ENCODE measurements at places on chromosomes 3 and 15.
A peak's percentile ranks its signal among the peaks of the same experiment; 100 is the strongest.

- no peak for DNase-seq
Measured at GRCh38 chr3:126439346-126439967, 36.2 kb downstream of the ZXDC start.

DNA sequence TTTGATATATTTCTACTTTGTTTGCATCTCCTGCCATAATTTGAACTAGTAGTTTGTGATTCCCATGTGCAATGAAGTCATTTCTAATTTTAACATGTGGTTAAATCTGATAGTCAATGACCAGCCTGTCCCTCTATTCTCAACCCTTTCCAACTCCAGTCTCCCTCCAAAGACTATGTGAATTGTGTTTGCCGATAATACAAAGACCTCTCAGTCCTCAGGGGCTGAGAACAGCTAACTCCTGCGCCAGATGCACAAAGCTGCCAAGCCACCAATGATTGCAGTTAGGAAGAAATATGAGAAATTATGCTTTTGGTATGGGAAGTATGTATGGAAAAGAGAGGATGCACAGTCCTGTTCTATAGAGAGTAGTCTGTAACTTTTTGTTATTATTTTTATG is 54.0 kb downstream of the KCNH8 start:
- DNase-seq: no peak

DNA sequence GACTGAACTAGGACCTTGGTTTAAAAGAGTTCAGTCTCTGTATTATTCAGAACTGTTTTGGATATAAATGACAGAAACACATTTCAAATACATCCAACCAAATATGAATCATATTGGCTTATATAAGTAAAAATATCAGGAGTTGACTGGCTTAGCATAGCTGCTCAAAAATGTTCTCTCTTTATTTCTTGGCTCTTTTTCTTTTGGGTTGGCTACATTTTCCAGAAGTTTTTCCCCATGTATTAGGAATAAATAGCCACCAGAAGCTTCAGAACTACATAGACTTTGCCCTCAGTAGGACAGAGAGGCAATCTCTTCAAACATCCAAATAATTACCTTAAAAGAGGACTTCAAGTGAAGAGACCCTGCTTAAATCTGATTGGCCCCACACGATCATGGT is 32.7 kb downstream of the KCNMB2 start:
- no peak for DNase-seq

DNA sequence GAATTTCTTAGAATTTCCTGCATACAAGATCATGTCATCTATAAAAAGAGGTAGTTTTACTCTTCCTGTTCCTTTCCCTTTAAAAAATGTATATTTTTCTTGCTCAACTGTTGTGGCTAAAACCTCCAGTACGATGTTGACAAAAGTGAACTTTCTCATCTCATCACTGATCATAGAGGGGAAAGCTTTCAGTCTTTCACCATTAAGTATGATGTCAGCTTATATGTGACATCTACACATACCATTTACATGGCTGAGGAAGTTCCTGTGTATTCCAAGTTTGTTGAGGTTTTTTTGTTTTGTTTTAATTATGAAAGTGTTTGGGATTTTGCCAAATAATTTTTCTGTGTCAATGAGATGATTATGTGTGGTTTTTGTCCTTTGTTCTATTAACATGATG is 173.6 kb downstream of the PLD1 start:
- no peak for DNase-seq

DNA sequence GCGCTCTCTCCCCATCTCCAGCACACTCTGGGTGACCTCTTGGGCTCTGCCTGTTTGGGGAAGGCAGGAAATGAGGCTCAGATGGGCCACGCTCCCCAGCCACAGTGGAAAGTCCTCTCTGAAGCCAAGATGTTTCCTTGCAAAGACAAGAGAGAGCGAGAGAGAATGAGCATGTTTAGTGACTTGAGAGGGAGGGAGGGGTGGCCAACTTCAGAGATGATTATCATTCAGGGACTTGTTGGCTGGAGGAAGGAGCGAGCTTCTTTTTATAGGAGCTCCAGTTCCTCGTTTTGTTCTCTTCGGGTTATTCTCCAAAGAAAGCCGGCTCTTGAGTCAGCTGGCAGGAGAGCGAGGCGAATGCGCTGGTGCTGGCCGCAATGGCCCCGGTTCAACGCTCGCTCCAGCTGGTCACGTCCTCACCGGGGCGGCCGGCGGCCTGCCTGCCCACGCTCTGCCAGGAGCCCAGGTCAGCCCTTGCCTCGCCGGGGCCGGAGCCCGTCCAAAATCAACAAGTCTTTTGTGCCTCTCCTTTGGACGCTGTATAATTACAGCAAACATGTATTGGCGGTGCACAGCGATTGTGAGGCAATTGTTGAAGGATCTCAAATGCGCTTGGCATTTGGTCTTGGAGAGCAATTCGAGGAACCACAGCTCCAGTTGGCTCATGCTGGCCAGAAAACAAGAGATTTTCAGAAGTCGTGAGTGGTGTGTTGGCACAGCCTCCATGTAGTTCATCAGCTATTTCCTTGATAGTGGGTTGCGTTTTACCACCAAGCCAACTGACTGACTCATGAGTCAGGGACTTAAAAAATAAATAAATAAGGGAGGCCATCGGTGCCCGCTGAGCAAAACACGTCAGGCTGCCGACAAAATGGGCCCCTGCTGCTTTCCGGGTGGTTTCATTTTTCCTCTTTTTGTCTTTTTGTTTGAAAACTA is 288.6 kb downstream of the UACA start:
- DNase-seq: no peak

GRCh38 chr15:41621200-41622193 is 38.7 kb upstream of the MGA start:
- peak; percentile 58 for DNase-seq

DNA sequence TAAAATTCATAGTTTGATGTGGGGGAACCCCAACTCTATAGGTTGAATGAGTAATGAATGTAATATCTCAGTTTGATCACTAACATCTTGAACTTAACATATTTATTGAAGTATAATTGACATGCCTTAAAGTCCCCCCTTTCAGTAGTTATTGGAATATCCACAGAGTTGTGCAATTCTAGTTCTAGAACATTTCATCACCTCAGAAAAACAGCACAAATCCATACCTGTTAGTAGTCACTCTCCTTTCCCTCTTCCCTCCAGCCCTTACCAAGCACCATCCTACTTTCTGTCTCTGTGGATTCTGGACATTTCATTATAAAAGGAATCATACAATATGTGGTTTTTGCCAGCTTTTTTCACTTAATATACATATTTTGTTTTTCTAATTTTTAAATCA is 8.7 kb upstream of the NIT2 start:
- DNase-seq: no peak

DNA sequence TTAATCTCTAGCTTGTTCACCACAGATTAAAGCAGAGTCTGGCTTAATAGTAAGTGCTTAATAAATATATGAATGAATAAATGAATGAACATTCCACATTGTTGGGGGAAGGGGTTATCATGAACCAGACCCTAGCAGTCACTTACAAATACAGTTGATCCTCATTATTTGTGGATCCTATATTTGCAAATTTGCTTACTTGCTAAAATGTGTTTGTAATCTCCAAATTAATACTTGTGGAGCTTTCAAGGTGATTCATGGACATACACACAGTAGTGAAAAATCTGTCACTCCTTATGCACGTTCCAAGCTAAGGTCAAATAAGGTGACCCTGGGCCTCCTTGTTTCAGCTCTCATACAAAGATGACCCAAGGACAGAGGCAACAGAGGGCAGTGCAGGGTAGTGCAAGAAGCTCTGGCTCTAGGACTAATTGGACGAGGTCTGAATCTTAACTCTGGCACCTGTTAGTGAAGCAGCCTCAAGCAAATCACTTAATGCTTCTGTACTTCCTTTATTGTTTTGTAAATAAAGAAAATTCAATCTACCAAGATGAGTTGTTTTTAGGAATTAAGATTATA is 112.8 kb upstream of the C2CD4B start:
- no peak for DNase-seq

DNA sequence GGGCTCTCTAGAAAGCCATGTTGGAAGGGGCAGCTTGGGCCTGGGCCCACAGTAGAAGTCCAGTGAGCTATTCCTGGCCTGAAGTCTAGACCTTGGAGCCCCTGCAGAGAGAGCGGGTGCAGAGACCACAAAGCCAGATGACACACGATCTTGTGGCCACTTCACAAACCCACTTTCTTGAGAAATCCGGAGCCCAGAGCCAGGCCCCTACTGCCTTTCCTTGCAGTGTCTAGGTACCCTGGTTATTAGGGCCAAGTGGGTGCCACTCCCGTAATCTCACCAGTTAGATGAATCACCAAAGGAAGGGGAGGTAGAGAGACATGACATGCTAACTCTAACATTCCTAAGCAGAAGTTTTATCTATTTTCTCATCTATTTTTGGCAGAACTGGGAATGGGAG is 72.5 kb upstream of the ADAMTSL3 start:
- DNase-seq: no peak

- no peak for DNase-seq
Measured at GRCh38 chr15:74612677-74613076, 3.0 kb upstream of the CLK3 start.

- DNase-seq: no peak
Measured at GRCh38 chr3:168030577-168030976, 65.1 kb downstream of the GOLIM4 start.

DNA sequence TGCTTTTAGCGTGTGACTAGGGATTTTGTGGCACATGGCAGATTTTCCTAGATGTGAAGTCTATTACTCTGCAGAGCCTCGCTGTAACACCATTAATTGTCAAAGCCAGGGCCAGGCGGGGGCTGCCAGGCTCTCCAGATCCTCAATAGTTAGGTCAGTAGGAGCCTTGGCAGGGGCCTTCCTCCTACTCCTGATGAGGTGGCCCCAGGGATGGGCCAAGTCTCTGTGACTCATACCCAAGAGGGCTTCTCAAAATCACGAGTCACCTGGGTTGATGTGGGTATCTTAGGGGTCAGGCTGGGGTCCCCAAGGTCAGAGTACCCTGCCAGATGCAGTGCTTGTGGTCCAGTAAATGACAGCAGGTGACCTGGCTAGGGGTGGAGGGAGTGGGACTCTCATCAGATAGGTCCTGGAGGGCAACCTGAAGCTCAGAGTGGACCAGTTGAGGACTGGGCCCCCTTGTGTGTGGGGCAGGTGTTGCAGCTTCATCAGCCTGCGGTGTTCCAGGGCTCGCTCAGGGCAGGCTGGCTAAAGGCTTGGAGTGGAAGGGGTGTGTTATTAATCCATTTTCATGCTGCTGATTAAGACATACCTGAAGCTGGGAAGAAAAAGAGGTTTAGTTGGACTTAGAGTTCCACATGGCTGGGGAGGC is 88.5 kb upstream of the MYZAP start:
- no peak for DNase-seq

- DNase-seq: no peak
Measured at GRCh38 chr15:71899674-71900073, 89.3 kb downstream of the NR2E3 start.

DNA sequence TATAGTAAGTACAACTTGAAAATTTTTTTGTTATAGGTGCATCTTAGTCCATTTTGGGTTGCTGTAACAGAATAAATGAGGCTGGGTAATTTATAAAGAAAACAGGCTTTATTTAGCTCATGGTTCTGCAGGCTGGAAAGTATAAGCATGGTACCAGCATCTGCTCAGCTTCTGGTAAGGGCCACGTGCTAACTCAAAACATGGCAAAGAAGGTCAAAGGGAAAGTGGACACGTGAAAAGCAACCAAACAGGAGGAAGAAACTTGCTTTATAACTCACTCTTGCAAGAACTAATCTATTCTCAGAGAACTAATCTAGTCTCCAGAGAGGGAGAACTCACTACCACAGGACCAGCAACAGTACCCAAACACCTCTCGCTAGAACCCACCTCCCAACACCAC is 9.1 kb downstream of the HDGFL3 start:
- no peak for DNase-seq

DNA sequence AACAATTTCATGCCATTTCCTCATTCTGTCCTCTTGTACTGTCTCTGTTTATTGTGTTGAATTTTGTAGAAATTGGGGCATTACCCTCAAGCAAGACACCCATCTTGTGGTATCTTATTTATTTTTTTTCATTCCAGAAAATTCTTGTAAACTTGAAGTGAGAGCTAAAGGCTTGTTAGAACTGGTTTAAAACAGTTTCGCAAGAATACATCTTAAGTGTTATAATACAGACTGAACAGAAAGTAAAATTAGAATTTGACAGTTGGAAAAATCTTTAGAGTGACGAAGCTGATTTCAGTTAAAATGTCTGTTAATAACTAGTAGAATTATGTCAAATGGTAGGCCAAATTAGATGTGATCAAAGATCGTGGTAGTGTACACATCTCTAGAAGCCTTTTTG is 26.9 kb downstream of the RNF13 start:
- DNase-seq: no peak

DNA sequence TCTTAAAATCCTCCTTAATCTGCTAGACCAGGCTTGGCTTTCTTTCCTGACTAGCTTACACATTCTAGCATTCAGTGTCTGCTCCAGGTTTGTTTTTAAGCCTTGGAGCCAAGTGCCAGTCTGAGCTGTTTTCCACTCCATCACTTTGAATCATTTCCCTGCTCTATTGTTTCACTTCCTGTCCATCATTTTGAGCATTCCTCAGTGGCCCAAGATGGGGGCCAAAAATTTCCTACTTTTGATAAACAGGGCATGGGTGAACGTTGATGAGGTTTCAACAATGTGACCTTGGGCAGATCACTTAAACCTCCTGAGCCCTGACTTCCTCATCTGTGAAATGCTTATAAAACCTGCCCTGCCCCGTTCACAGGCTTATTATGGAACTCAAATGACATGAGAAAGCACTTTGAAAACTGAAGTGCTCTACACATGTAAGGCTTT is 4.4 kb downstream of the CYP19A1 start:
- DNase-seq: no peak

- no peak for DNase-seq
Measured at GRCh38 chr15:25345943-25346342, 92.9 kb downstream of the UBE3A start.

- DNase-seq: no peak
Measured at GRCh38 chr15:53807501-53807900, 48.0 kb upstream of the WDR72 start.

DNA sequence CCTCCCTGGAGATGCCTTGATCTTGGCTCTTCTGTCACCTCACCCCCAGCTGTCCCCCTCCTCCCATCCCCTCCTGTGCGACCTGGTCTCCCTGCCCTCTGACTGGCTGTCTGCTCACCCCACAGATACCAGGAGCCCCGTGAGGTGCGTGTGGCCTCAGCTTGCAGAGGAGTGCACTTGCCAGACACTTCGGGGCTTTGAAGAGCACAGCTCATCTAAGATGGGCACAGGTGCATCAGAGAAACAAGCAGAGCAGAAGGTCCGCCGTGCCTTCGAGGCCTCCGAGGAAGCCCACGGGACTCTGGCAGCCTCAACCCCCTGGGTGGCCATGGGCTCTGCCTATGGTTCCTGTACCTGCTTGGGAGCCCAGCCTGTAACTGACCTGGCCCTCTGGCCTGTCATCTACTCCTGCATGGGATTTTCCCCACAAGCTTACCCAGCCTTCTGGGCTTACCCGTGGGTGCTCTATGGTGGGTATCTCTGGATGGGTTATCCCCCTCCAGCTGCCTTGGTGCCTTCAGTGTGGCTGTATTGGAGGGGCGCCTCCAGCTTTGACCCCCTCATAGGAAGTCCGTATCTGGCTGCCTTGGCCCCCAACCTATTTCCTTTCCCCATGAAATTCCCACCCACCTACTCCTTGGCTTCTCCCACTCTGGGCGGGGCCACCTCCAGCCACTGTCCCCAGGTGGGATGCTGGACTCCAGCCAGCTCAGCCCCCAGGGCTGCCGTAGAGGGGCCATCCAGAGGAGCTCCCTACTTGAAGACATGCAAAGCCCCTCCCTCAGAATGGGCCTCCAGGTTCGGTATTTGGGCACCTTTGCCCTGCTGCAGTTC is 3.8 kb downstream of the PRR23E start:
- DNase-seq: no peak

- DNase-seq: no peak
Measured at GRCh38 chr3:153679714-153680113, 441.5 kb upstream of the ARHGEF26 start.

Data from progenitor cell of endocrine pancreas (in vitro differentiated cells).